Activated naive CD4-positive, alpha-beta T cell treated with anti-CD3 and anti-CD28 coated beads, Interleukin-2, amount 10 ng/mL, durations not matched to agents 7 days and 5 days (primary cell): ENCODE measurements at places on chromosomes 4 and X.

DNA sequence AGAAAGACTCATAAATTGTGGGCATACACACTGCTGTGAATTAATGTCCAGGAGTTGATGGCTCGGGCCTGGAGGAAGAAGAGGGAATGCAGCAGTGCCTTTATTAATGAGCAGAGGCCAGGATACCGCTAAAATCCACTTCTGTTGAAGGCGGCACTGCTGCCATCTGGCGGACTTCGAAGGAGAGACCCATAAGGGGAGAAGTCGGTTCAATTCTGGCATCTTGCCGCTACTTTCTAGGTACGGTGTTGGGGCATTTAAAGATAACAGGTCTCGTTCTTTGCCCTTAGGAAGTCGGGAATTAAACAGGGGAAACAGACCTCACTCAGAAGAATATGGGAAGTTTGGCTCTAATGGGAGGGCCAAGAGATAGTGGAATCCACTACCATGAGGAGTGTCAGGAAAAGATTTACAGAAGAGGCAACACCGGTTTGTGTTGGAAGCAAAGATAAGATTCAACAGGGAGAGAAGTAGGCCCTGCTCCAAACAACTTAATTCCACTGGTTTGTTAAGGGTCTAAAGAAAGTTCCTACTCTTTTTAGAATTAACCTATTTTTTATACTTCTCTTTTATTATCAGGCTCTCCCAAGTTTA is 133.6 kb upstream of the GIMD1 start:
- H3K36me3 ChIP-seq = no peaks in the 10 kb centered on the region
- H3K4me3 ChIP-seq = no peak overlapping the region
- no peak overlapping the region for H3K27ac ChIP-seq

GRCh38 chrX:24920769-24921168 is 95.0 kb downstream of the ARX start:
- H3K4me1 ChIP-seq = no peaks in the 10 kb centered on the region
- peaks cover 5% of the 10 kb centered on the region for H3K36me3 ChIP-seq
- DNase-seq = no peak
- no peaks in the 10 kb centered on the region for H3K27me3 ChIP-seq
- no peak overlapping the region for H3K27ac ChIP-seq
- H3K4me3 ChIP-seq = no peak overlapping the region

DNA sequence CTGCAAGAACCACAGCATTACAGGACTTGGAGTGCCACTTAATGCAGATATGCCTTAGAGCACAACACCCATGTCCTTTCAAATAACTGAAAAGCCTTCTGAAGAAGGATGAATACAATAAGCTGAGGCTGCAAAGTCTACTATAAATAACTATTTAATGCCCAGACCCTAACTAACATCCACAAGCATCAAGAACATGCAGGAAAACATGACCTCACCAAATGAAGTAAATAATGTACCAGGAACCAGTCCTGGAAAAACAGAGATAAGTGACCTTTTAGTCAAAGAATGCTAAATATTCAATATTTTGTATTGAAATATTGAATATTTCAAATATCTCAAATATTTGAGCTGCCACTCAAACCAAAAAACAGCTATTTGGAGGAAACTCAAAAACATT is 16.9 kb downstream of the ACTRT1 start:
- H3K4me3 ChIP-seq = no peak overlapping the region
- DNase-seq = no peak
- H3K4me1 ChIP-seq = no peaks in the 10 kb centered on the region
- H3K36me3 ChIP-seq = no peaks in the 10 kb centered on the region

- no peak for DNase-seq
- H3K27ac ChIP-seq = no peak overlapping the region
- H3K4me1 ChIP-seq = no peaks in the 10 kb centered on the region
- H3K36me3 ChIP-seq = no peaks in the 10 kb centered on the region
- no peak overlapping the region for H3K4me3 ChIP-seq
- no peaks in the 10 kb centered on the region for H3K27me3 ChIP-seq
Observed at GRCh38 chr4:33482773-33483172, 2761.5 kb downstream of the ARAP2 start.

DNA sequence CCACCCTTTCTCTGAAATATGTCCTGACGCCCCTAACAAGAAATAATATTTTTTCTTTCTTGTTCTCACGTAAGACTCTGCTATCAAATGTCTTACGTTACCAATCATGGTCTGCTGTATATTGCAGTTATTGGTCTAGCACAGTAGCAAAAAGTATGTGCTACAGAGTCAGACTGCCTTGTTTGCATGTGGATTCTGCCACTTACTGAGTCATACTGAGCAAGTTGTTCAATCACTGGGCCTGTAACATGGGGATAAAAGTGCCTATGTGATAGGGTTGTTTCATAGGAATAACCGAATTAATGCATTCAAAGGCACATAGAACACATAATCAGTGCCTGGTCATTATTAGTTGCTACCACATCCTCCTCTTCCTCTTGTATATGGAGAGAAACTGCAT is 14.1 kb downstream of the RPGR start:
- no peaks in the 10 kb centered on the region for H3K27me3 ChIP-seq
- H3K4me1 ChIP-seq = no peaks in the 10 kb centered on the region
- H3K27ac ChIP-seq = no peak overlapping the region

DNA sequence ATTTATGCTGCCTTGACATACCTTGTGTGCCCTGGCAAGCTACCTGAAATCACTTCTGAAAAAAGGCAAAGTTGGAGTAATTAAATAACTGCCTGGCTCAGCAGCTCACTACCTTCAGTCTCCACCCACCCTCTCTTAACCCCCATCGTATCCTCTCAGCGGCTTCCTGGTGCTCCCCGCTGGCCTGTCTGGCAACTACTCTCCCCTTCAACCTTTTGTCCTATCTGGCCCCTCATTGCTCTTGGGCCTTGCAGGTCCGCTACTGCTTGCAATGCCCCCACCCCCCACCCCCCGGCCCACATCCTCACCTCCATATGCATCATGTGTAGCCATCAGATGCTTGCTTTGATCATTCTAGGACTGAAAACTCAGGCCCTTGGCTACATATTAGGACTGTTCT is 34.5 kb downstream of the PRPS1 start:
- no peak for DNase-seq
- H3K36me3 ChIP-seq = peaks cover 4% of the 10 kb centered on the region
- H3K27me3 ChIP-seq = no peaks in the 10 kb centered on the region
- H3K27ac ChIP-seq = no peak overlapping the region
- peaks cover 3% of the 10 kb centered on the region for H3K4me1 ChIP-seq

DNA sequence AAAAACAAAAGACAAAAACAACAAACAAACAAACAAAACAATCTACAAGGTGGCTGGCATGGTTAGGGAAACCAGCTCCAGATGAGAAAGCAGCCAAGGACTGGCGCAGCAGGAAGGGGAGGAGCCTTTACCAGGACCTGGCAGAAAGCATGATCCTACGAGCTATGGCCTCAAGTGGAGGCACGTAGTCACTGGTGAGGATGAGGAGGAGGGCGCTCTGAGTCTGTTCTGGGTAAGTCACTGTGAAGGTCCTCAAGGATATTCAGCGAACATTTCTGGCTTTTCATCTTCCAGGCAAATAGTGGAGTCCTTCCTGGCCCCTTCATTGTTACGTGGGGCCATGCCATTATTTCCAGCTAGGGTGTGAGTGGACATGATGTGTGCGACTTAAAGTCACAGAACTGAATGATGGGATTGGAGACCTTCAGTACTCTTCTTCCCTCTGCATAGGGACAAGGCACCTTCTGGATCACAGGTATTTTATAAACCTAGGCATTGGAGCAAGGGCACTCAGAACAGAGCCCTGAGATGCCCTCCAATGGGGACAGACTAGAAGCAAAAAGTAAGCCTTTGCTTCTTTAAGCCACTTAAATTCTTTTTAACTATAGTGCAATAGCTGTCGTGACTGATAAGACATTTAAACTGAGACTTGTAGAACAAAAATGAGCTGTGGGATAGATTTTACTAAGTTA is 771.3 kb downstream of the RAB28 start:
- no peaks in the 10 kb centered on the region for H3K36me3 ChIP-seq
- no peak overlapping the region for H3K4me3 ChIP-seq
- H3K27ac ChIP-seq = no peak overlapping the region
- no peak for DNase-seq
